ENCODE measurements at places on chromosomes 6 and 20.

DNA sequence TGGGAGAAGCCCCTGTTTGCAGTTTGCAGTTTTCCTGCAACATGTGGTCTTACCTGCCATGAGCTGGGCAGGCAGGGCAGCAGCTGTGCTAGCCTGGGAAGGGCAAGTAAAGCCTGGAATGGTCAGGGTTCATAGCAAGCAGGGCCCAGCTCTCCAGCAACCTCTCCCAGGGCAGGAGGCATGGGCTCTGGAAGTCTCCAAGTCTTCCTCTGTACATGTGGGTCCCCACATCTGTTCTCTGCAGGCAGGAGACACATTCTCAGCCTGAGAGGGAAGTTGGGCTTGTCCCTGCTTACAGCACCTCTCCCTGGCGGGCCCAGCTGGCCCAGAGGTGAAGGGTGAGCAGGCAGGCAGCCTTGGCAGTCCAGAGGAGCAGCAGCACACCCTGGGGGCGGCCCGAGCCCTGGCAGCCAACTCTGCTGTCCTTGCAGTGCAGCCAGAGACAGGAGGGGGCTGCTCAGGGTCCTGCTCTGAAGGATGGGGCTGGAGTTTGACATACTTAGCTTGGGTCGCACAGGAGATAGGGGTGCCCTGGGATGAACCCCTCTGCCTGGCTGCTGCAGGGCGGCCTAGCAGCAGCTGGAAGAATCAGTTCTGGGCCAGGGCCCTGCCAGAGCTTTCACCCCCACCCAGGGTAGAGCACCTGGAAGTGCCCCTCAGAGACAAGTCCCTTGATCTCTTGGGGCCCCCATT, 176.0 kb downstream of the MRPL14 start:
- peak; percentile 76 for DNase-seq

DNA sequence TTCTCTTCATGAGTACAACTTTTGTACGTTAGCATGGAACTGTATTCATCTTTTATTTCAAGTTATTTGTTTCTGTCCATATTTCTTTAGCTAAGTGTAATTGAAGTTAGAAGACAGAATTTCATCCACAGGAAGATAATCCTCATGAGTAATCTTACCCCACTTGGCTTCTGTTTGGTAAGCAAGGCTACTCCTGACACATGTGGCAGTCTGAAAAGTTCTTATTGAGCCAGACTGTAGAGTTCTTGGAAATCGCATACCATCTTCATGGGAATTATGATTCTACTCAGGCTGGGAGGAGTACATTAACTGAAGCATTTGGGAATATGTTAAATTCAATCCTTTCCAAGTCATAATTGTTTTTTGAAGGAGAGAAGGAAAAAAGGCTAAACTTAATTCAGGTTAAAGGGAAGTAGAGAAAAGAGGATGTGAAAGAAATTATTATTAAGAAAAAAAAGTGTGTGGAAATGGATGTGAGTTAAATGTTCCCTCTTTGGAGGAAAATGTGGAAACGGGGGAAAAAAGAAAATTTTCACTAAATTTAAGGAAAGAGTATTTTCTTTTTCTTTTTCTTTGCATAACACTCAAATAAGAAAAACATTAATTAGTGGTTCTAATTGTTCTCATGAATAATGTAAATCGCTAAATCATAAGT, 41.5 kb upstream of the TENT5A start:
- no peak for DNase-seq

GRCh38 chr20:3613821-3614440, 49.3 kb downstream of the GFRA4 start:
- no peak for DNase-seq

DNA sequence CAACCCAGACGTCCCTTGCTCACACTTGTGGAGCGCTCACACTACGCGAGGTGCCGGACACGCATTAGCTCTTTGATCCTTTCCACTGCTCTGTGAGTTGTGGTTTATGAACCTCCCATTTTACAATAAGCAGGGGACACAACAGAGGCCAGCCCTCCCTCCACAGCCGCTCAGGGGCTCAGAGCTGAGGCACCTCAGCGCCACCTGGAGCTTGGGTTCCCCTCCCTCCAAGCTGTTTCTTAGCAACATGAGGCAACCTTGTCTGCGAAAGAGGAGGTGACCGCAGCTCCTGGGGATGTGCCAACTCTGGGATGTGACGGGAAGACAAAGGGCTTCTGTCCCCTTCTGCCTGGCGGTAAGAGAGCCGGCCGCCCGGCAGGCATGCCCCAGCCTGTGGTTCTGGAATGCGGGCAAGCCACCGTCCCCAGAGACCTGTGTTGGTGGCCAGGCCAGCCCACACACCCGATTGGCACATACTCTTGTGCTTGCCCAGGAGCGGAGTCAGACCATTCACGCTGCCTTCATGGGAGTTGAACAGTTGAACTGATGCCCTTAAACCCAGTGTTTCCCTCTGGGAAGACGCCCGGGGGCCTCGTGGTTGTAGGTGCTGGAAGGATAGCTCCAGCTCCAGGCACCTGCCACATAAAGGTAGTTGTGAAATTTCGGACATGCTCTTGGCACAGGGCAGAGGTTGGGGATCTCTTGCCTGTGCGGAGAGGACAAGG, 44.5 kb downstream of the RBM38 start:
- no peak for DNase-seq

DNA sequence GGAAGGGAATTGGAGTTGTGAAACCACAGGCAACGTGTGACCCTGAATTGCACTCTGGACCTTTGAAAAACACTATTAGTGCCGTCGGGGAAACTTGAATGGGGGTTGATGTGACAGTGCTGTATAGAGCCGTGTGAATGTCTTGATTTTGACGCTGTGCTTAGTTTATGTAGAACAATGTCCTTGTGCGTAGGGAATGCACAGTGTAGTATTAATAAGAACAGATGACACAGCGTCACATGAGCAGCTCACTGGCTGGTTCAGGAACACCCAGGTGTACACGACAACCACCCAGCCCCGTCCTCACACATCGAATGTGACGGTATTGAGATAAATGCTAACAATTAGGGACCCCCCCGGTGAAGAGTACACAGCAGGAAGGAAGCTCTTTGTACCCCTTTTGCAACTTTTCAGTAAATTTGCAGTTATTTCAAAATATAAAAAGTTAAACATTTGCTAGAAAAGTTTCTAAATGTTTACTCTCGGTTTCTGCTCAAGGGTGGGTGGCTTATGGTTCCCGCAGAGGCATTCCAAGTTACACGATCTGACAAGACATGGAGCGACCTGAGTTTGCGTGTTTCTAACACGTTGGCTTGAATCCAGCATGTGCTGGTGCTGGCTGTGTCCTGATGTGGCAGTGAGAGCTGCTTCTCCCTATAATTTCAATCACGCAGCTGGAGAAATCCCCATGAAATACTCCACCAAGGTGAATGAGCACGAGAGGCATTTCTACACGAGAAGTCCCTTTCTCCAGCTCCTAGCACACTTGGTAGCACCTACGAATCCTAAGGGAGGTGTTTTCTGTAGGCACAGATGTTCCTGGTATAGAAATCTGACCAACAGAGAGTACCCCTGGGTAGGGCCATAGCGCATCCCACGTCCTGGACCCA, 208.0 kb upstream of the EXOC2 start:
- DNase-seq = peak; percentile 48

GRCh38 chr20:53941680-53942471, 128.5 kb downstream of the BCAS1 start:
- DNase-seq = no peak
